ENCODE measurements at places on chromosomes 7 and 10.
A peak's percentile ranks its signal among the peaks of the same experiment; 100 is the strongest.

- DNase-seq = no peak
Measured at GRCh38 chr10:127945948-127946711, 39.2 kb downstream of the PTPRE start.

- DNase-seq = no peak
Measured at GRCh38 chr7:135930565-135931461, 46.3 kb downstream of the MTPN start.

- DNase-seq = no peak
Measured at GRCh38 chr10:124447751-124448466, 1.9 kb downstream of the NKX1-2 start.

GRCh38 chr10:26937371-26937770 is 76.6 kb upstream of the ABI1 start:
- no peak for DNase-seq

DNA sequence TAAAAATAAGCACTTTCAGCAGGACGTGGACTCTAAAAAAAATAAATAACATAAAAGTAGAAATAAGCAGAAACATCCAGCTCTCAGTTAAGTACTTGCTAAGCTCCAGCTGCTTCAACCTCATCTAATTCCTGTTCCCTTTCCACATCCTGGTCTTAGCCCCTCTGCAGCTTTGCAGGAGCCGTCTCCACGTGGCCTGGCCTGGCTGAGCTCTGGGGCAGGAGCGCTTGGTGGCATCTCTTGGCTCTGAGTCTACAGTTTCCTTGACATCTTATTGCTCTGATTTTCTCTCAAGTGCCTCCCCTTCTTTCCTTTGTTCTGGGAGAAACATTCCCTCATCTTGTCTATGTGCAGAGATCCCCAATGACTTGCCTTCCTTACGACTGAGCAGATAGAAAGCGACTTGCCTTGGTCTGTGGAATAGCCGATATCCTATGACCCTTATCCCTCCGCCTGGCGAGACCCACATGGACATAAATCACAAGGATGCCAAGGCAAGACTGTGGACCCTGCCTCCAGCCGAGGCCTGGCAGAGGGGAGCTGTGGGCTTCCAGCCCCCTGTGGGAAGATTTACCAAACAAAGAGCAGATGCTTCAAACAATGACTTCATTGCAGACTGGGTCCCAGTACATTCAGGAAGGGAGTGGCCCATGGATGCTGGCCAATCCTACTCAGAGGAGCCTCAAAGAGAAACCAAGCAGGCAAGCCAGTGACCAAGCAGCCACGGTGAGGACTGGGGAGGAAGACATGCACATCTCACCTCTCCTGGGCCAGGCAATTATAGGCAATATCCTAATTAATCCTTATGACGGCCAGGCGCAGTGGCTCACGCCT is 61.9 kb downstream of the SPOCK2 start:
- DNase-seq = no peak

GRCh38 chr10:74683621-74684364 is 142.6 kb upstream of the KAT6B start:
- DNase-seq = no peak

DNA sequence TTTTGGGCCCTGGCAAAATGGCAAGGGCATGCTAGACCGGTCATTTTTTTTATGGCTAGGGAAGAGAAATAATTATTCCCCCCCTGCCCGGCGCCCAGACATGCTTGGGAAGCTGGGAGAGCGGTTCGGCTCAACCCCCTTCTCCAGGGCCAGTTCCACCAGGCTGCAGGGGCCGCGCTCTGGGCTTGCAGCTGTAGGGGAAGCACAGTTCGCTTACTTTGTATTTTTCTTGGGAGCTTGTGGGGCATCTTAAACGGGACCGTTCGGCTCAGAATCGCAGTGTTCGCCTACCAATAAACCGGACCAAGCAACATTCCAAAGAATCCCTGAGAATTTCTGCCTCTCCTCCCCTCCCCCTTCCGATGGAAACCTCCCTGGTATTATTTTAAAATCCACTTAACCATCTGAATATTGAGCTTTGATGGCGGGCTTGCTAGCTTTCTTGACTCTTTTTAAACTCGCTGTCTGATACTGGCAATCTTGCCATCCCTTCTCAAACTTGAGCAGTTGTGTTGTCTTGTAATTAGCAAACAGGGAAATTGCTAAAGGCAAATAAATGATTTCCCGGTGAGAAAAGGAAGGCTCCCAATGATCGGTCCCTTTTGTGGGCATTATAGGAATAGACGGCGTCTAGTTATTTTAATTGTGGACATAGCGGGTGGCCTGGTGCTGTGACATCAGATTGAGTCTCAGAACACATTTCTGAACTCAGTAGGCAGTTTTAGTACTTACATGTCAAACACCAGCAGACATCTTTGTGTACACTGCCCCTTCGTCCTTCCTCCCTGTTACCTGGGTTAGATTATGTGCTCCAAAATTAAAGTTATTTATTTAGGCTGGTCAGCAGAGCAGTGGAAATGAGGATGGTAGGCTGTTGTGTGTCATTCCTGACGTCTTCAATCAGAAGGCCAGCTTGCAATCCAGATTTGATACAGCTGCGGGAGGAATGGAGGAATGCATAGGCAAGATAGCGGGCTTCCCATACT is 3.4 kb downstream of the TCF7L2 start:
- no peak for DNase-seq

DNA sequence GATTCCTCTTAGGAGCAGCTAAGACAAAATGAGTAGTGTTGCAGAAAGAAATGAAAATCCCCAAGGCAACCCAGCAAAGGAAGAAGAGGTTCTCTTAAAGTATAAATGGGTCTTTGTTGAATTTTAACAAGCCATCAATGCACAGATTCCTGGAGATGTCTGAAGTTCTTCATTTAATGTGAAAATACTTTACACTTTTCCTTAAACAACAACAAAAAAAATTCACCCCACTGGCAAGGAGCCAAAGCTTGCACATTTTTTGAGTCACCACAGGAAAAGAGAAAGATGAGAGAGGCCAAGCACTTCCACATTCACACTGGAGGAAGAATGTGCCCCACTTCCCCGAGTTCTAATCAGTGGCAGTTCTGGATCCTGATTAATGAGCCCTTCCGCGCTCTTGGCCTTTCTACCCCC is 286.4 kb upstream of the MEOX2 start:
- DNase-seq = no peak

- DNase-seq = no peak
Measured at GRCh38 chr10:79264942-79265341, 82.3 kb upstream of the PPIF start.

DNA sequence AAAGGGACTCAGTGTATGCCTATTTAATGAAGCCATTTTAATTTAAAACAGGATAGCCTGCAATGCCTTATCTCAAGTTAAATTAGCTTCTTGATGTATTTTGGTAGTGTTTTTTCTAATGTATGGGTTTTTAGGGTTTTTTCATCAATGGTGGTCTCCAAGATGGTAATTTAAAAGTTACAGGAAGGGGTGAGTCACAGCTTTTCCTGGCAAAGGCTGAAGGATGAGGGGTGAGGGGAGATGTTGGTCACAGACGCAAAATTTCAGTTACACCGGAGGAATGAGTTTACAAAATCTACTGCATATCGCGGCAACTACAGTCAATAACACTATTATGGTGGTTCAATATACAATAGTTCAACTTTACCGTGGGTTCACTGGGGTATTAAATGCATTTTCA is 31.6 kb downstream of the CCDC3 start:
- DNase-seq = no peak

- DNase-seq = no peak
Measured at GRCh38 chr10:17923728-17924127, 28.0 kb upstream of the SLC39A12 start.

DNA sequence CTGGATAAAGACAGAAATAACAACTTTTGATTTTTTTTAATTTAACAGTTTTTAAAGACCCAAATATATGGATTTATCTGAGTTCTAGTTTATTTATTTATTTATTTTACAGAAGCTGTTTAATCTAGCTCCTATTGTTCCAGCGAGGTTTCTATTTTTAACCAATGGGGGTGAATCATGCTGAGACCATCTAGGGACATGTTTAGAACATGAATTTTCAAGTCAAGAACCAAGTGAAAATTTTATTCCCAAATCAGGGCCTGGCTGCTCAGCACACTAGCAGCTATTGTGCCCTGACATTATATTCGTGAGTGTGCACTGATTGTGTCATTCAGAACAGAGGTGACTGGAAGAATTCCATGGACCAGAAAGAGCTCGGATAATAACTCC is 24.6 kb upstream of the MPP7 start:
- no peak for DNase-seq

- no peak for DNase-seq
Measured at GRCh38 chr10:124074501-124075109, 18.8 kb downstream of the CHST15 start.

DNA sequence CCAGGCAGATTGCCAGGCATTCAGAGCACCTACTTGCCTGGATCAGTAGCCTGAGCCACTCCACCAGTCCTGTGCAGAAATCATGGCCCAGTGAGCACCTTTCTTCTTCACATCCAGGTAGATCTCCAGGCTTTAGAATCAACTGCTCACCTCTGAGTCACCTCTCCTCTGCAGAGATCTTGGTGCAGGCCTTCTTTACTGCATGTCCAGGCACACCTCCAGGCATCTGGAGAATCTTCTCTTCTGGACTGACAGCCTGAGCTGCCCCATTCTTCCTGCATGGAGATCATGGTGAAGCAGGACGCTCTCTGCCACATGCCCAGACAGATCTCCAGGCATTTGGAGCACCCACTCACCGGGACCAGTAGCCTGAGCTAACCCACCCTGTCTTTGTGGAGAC is 894.5 kb upstream of the MBL2 start:
- DNase-seq = no peak

DNA sequence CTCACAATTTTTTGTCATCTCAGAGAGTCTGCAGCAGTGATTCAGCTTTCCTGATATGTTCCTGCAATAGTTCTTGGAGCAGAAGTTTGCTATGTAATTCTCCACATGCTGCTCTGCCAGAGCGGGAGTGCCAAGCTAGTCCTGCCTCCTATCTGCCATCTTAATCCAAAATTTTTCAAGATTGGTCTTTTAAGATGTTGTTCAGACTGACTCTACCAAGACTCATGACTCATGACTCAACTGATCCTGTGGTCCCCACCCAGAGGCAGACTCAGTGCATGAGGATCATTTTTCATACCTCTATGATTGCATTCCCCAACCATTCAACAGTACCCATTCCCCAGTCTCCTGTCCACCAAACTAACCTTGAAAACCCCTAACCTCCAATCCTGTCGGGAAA is 470.8 kb downstream of the INHBA start:
- DNase-seq = no peak

GRCh38 chr10:100364735-100365391 is 17.8 kb downstream of the SCD start:
- no peak for DNase-seq

GRCh38 chr10:21534604-21535493 is 817 bp downstream of the MLLT10 start:
- DNase-seq = peak; percentile 73

DNA sequence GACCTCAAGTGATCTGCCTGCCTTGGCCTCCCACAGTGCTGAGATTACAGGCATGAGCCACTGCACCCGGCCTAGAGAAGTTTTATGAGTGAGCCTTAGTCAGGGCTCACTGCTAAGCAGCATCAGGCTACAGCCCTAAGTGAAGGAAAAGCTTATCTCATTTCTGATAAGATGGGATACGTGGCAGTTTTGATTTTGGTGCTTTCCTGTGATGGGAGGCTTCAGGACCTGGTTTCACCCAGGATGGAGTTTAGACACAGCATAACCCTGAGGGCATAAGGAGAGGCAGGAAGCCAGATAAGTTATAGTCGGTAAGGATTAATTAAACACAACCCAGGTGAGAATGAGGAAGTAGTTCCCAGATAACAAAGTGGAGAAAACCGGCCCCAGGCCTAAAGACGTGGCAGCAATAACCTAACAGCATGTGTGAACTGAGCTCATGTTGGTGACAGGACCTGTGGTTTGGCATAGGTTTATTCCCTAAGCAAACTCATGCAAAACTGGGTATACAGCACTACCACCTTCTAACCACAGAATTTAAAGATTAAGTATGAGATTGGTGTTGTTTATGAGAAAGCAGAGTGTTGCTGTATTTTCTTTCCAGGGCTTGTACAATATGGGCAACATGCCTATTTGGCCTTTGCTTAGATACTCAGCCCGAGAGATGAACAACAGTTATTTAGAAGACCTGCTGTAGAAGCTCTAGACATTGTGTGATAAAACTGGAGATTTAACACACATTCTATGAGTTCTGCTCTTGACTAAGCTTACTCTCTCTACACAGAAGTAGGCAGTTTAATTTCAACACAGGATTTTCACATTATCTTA is 119.4 kb downstream of the COL28A1 start:
- no peak for DNase-seq

- DNase-seq = peak; percentile 94
Measured at GRCh38 chr10:100433253-100434240, 29.3 kb upstream of the WNT8B start.

DNA sequence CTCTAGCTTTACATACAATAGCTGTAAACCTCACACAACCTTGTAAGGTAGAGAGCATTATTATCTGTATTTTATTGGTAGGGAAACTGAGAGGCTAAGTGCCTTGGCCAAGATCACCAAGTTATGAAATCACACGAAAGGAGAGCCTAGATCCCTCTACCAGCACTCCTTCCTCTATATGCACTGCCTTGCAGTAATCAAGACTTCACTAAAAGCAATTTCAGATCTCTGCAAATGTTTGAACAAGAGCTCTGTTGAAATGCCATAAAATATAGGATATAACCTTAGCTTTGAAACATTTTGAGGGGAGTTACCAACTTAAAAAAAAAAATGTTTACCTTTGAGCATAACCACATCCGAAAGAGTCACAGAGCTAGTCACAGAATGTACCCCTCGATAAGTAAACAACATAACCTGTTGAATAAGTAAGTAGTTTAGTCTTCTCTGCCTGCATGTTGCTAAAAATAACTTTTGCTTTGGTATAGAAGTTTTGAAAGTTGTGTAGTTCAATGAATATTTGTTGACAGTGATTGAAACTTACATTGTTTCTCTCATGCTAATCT is 709.4 kb downstream of the AUTS2 start:
- DNase-seq = no peak
